NCI-H1105 treated with DMSO at 0.1 percent for 48 hours (cell line): ENCODE measurements at places on chromosomes 2 and 18.

GRCh38 chr2:199310771-199311585 is 146.8 kb downstream of the SATB2 start:
- DNase-seq: peak; percentile 95

DNA sequence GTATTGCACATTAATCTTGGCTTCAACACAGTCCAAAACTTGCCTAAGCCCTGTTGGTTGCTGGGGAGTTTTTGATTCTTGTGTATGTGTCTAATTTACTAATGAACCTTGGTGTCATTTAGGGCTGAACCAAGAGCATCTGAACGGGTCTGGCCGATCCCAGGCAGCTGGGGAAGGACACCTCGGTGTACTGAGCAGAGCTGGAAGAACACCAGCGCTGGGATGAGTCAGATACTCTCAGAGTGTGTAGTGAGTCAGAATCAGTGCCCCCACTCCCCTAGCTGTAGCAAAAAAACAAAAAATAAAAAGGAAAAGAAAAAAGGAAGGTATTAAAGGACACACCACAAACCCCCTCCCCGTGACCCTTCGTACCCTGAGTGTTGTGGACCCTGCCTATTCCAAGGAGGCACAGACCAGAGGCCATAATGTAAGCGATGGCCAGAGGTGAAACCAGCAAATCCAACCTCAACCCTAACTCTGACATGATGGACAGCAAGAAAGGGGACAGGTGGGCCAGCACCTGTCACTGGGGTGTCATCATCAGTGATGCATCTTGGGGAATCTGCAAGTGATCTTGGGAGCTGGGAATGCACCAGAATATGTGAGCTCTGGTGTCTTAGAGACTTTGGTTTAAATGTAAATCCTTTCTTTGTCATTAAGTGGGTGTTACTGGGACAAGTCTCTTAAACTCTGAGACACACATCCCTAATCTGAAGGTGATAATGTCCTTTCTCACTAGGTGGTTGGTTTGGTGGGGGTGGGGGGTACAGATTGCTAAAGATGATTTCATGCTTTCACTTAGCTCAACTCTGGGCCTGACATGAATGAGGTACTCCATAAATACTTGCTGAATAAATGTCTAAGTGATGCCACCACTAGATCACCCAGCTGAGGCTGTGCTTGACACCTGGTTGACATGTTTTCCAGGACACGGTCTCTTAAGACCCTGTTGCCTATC is 34.2 kb upstream of the NCOA1 start:
- no peak for DNase-seq

- no peak for DNase-seq
Observed at GRCh38 chr2:10267036-10267435, 35.7 kb upstream of the HPCAL1 start.

DNA sequence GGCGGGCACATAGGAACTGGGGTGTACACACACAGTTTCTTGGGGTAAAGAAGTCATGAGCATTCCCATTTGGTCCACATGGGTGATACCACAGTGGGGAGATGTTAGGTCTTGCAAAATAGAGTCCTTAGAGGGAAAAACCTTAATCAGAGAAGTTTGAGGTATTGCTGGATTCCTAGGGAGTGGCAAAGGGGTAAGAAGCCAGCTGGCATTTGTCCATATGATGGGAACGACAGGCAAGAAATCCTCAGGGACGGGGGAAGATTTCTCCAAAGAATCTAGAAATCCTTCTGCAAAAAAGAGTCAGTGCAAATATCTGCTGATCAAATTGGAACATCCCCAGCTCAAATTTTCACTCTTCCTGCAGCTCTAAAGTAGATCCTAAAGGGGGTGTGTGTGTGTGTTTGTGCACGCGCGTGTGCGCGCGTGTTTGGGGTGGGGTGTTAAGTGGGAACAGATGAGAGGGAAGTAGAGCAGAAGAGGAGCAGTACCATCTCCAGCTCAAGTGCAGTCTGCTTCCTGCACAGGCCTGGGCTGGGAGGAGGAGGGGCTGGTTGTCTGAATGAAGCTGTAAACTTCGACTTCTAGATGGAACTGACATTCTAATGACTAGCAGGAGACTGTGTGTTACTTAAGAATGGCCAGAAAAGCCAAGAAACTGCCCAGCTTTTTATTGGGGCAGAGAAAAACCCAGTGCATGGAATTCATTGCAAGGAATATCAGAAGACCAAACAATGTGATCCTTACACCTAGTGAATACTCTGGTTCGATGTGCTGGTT is 168.0 kb downstream of the SPP2 start:
- DNase-seq: no peak

DNA sequence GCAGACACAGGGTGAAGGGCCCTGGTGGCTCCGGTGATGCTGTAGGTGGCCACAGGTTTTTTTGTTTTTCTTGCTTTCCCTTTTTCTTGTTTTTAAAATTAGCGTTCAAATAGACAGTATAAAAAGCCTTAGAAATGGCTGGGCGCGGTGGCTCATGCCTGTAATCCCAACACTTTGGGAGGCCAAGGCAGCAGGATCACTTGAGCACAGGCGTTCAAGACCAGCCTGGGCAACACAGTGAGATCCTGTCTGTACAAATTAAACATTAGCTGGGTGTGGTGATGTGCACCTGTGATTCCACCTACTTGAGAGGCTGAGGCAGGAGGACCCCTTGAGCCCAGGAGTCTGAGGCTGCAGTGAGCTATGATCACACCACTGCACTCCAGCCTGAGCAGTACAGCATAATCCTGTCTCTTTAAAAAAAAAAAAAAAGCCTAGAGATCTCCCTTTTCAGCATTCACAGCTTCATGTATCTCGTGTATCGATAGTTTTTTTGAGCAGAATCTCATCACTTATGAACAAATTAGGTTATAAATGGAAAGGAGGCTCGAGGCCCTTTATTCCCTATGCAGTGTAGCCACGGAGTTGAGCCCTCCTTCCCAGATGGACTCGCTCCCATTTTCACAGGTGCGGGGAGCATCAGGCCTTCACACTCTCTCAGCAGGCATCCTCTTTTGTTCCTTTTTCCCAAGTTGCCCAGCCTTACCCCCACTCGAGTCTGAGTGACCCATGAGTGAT is 50.8 kb downstream of the EMILIN2 start:
- DNase-seq: no peak
